Body of pancreas (tissue), 4 donors: ENCODE measurements at places on chromosomes 7 and 10.
A peak's percentile ranks its signal among the peaks of the same experiment; 100 is the strongest.

DNA sequence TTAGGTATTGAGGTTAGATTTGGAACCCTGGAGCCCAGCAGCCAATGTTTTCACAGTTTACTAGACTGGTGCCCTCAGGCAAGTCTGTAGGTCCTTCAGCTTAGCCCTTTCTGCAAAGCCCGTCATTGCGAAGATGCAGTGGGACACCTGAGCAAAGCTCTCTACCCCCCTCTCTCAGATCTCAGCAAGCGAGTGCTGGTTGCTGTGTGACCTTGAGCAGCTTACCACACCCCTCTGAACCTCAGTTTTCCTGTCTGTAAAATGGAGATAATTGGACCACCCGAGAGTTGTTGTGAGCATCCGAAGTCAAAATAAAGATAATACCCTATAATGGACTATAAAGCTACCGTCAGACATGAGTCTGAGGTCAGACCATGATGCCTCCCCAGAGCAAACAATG lies 3.7 kb downstream of the NPC1L1 start:
- DNase-seq, result no peak

DNA sequence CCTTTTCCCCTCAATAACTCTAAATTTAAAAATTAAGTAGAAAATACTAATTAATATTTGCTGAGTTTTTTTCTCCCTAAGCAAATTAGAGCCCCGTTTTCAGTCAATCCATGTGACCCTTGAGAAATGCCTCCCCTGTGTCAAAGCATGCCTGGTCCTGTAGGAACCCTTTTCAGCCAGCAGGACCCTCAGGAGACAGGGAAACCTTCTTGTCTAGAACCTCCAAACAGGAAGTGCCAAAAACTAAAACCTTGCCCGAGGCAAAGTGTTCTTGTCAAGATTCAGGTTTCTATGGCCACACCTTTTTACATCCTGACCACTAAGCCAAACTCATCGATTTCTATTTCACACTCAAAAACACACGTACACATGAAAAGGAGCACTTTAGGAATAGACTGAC lies 60.1 kb upstream of the NFE2L3 start:
- no peak for DNase-seq

- no peak for DNase-seq
Measured at GRCh38 chr10:104614245-104614831, 26.8 kb upstream of the SORCS3 start.

- DNase-seq, result no peak
Measured at GRCh38 chr7:7119729-7120128, 62.6 kb upstream of the C1GALT1 start.

DNA sequence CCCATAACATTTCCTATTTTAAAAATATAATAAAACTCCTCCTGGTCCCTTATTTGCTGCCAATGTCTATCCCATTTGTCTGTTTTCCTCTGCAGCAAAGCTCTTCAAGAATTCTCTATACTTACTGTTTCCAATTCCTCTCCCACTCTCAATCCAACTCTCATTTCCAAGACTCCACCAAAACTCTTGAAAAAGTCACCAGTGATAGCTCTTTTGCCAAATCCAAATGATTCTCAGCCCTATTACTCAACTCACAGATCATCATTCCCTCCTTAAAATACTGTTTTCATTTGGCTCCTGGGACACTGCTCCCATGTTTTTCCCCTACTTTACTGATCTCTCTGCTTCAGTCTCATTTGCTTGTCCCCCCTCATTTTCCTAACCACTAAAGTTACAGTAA lies 139.4 kb downstream of the HIBADH start:
- no peak for DNase-seq

DNA sequence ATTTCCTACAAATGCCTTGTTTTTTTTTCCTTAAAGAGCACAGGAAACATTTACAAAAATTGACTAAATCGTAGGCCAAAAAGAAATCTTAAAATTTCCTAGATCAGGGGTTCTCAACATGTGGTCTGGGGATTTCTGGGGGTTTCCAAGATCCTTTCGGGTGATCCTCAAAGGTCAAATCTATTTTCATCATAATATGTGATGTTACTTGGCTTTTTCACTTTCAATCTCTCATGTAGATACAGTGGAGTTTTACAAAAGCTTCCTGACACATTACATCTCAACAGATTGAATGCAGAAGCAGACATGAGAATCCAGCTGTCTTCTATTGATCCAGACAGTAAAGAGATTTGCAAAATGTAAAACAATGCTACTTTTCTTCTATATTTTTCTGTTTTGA lies 497.3 kb downstream of the INHBA start:
- no peak for DNase-seq

GRCh38 chr7:84484502-84485079 lies 290.0 kb upstream of the SEMA3A start:
- no peak for DNase-seq

- DNase-seq, result peak; percentile 16
Measured at GRCh38 chr7:116230191-116231005, 20.1 kb downstream of the TES start.

- no peak for DNase-seq
Measured at GRCh38 chr10:47451998-47452494, 31.9 kb downstream of the ANXA8 start.

GRCh38 chr7:140375892-140376730 lies 22.2 kb downstream of the SLC37A3 start:
- no peak for DNase-seq

DNA sequence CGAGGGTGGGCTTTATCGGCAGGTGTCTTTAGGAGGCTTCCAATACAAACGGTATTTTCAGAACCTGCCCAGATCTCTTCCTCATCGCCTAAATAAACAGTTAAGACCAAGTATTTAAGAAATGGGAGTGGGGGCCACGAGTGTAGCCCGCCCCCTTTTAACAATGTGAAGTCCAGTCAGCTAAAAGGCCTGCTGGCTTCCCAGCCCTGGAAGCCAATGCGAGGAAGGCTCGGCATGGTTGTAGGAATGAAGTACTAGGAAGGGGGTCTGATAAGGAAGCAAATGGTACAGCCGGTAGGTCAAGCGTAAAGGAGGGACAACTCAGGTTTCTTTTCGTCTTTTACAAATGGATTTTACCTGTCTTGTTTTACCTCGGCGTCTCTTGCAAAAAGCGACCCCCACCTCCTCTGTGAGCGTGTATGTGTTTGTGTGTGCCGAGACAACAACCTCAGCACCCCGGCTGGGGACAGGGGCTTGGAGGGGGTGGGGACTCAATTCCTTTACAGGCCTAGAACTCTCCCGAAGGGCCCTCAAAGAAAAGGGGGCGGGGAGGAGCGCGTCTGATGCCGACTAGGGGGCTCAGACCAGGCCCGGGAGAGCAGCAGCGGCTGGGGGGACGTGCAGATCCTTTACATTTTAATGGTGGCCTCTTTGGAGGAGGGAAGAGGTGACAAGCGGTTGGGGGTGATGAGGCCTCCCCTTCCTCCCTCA lies 147.6 kb downstream of the GPR85 start:
- peak; percentile 19 for DNase-seq

- DNase-seq, result no peak
Measured at GRCh38 chr10:21146436-21146789, 249.3 kb upstream of the NEBL start.

DNA sequence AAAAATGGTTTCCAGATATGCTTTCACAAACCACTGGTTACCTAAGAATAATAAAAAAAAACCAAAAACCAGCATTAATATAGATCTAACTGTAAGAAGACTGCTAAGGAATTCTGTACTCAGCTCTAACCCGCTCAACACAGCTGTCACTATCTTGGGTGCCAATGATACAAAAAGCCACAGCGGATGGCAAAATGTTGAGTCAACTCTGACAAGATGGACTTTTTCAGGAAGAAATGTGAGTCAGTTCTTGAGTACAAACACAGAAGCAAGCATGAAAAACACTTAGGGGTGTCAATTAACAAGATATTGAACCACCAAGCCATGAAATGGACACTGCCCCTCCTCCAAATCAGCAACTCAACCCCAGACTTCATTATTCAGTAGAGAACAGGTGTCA lies 55.0 kb downstream of the CTTNBP2 start:
- DNase-seq, result no peak

DNA sequence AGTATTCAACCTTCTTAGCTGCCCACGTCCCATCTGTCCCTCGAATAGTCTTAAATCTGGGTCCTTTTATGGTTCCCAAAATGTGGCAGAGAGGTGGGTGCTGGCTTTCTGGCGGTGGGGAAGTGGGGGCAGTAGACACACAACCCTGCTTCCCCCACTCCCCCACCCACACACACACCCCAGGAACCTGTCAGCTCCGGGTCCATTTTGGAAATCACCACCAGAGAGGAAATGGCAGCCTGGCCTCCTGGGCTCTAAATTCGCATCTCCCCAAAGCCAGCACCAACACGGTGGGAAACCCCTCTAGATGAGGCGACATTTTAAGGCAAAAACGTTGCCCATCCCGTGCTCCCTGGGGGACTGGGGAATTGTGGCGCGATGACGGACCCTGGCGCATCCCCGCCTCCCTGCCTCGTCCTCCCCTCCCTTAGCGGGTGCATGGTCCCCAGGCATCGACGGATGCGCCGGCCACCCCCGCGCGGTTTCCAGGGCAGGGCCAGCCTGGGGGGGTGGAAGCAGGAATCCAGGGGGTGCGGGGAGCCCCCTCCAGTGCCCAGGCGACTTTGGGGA lies 702 bp downstream of the TMEM130 start:
- DNase-seq, result no peak

- no peak for DNase-seq
Measured at GRCh38 chr7:1410992-1411391, 48.3 kb downstream of the MICALL2 start.

GRCh38 chr7:46192271-46192670 lies 271.2 kb upstream of the IGFBP3 start:
- no peak for DNase-seq

DNA sequence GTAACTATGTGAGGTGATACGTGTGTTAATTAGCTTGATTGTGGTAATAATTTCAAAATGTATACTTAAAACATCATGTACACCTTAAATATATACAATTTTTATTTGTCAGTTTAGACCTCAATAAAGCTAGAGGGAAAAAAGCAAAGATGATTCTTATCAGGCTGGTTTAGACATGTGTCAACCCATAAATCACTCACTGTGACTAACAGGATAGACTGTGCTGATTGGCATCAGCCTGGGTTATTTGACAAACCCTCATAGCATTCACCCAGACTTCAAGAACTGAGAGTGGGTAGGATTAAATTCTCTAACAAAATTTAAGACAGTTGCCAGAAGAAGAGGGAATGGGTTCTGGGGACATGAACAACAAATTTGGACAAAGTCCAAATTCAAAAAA lies 73.8 kb upstream of the TMEM140 start:
- DNase-seq, result no peak

DNA sequence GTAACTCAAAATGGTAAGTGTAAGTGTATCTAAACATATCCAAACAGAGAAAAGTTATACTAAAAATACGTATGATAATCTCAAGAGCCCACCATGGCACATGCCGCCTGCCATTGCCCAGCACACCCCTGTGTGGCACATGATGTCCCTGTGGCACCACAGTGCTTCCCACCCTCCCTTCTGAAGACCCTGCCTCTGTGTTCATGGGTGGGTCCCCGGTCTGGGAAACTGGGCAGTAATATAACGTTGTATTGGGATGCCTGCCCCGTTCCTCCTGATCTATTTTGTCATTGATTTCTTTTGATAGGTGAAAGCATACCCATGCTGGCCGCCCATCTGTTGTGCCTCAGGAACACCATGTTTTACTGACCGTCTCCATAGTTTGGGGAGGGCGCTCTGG lies 296.8 kb upstream of the SHH start:
- DNase-seq, result no peak

GRCh38 chr10:117778241-117778640 lies 235.7 kb downstream of the EMX2 start:
- DNase-seq, result no peak

DNA sequence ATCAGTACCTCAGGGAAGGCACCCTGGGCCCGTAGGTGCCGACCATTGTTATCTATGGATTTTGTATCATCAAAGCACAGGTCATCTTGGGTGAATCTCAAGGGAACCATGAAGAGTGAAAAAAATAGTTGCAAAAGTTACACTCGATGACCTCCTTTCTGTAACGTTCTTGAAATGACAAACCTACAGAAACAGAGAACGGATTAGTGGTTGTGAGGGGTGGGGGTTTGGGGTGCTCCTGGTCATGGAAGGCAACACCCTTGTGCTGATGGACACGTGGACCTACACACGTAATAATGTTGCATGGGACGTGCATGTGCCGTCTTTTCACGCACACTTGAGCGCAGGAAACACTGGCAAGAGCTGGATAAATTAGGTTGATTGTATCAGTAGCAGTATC lies 655.9 kb downstream of the SDK1 start:
- no peak for DNase-seq

DNA sequence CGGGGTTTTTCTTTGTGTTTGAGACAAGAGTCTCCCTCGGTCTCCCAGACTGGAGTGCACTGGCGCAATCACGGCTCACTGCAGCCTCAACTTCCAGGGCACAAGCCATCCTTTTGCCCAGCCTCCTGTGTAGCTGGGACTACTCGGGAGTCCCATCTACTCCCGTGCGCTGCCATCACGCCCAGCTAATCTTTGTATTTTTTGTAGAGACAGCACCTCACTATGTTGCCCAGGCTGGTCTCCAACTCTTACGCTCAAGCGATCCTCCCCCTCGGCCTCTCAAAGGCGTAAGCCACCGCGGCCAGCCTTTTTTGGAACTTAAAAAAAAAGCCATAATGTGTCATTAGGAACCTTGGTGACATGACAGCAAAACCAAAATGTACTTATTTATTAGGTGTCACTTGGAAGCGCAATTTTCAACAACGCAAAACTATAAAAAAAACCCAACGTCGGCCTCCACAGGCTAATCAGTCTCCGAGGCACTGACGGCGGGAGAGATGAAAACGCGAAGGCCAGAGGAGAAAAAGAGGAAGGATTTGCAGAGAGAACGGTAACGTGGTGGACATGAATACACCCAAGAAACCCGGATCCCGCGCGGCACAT lies 911 bp upstream of the HNRNPH3 start:
- peak; percentile 48 for DNase-seq

DNA sequence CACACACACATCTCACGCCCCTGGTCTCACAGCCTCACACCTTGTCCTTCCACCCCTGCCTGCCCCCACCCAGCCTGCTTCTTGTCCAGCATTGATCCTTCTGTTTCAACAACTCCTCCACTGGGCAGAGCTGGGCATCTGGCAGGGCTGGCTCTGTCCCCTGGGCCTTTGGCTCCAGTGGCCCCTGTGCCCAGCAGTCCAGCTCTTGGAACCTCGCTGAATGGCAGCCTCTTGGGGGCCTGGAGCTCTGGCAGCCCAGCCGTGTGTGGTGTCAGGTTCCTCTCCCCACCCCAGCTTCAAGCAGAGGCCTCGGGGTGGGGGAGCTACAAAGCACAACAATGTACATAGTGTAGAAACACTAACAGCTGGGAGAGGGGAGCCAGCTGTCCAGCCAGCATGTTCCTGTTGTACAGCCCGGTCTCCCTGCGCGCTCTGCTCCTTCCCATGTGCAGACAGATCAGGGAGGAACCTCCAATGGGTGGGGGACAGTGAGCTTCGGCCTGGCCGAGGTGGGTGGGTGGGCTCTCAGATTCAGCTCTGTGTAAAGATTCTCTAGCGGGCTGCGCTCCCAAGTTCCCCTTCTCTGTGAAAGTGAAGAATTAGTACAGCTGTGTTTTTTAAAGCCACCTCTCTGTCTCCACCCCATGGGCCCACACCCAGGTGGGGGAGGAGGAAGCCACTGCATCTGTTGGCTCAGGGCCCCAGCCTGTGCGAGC lies 19.4 kb downstream of the ZMIZ2 start:
- DNase-seq, result peak; percentile 86

- DNase-seq, result no peak
Measured at GRCh38 chr10:38038107-38038931, 27.8 kb downstream of the ZNF33A start.
